LoVo (cell line): ENCODE measurements at places on chromosomes 16 and 17.

GRCh38 chr17:49834118-49834743 lies 13.6 kb downstream of the TAC4 start:
- DNase-seq, result no peak

DNA sequence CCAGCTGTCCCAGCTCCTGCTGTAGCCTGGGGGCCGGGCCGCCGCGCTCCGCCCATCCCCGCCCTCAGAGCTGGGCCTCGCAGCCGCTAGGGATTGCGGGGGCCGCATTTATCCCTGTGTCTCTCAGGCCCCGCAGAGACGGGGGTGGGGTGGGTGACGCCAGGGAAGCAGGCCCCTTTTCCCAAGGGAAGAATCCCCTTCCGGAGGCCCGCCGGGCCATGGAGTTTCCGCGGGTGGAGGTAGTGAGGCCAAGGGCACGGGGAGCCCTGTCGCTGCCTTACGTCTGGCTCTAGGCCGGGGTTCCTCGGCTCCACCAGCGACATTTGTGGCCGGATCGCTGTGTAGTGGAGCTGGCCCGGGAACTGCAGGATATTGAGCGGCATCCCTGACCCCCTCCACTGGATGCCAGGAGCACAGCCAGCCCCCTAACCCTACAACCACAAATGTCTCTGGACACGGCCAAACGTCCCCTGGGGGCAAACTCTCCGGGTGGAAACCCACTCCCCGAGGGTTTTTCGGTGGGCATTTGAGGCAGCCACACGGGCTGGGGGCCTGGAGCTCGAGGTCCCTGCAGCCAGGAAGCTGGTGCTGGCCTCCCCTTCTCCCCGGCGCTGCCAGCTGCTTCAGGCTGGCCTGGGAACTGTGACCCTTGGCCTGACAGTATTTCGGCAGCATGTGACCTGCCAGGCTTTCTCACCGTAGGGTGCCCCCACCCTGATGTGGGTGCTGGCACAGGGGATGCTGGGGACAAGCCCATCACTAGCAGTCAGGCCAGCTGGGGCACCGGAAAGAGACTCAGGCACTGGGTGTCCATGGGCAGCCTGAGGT lies 12.0 kb upstream of the CD300A start:
- DNase-seq, result no peak

GRCh38 chr17:63880706-63881105 lies 1.0 kb downstream of the GH2 start:
- no peak for DNase-seq

DNA sequence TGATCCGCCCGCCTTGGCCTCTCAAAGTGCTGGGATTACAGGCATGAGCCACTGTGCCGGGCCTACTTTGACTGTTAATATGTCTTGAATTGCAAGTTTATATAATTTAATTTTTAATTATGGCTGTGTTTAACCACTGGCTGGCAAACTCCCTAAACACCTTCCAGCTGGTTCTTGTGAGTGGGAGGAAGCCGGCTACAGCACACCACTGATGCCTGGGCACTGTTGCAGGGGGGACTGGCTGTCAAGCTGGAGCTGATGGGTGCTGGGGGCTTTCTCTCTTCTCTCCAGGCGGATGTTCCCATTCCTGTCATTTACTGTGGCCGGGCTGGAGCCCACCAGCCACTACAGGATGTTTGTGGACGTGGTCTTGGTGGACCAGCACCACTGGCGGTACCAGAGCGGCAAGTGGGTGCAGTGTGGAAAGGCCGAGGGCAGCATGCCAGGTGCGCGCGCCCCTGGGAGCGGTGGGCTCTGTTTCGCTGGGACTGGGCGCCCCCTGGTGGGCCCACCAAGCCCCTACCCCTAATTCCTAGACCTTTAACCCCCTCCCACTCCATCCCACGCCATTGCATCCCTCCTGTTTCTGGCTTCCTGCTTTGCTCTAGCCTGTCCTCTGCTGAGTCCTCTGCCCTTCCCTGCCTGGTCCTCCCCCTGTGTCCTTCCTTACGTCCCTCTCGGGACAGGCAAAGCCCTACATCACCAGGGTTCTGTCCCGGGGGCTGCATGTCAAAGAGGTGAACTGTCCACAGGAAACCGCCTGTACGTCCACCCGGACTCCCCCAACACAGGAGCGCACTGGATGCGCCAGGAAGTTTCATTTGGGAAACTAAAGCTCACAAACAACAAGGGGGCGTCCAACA lies 9.5 kb downstream of the TBX21 start:
- DNase-seq, result no peak

DNA sequence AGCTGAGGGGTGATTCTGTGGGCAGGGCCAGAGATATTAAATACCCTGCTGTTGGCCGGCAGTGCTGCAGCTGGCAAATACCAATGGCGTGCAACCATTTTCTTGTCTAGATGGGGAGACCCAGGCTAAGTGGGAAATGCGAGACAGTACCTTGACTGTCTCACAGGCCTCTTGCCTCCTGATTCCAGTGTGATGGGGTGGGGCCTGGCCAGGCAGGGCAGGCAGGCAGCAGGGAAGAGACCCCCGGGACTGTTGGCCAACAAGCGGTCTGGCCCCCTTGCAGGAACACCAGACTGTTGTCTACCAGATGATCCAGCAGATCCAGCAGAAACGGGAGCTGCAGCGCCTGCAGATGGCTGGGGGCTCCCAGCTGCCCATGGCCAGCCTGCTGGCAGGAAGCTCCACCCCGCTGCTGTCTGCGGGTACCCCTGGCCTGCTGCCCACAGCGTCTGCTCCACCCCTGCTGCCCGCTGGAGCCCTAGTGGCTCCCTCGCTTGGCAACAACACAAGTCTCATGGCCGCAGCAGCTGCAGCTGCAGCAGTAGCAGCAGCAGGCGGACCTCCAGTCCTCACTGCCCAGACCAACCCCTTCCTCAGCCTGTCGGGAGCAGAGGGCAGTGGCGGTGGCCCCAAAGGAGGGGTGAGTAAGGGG lies 5.7 kb upstream of the CISD3 start:
- DNase-seq, result no peak

DNA sequence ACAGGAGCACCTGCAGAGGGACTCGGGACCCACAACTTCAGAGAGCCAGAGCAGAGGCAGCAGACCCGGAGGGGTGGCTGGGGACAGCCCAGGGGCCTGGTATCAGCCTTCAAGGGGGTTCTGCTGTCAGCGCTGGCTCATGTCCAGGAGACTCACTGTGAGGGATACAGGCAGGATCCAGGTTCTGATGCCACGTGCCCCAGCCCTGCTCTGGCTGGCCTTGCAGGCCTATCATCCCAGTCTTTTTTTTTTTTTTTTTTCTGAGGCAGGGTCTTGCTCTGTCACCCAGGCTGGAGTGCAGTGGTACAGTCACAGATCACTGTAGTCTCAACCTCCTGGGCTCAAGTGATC lies 9.0 kb upstream of the MTSS2 start:
- no peak for DNase-seq

DNA sequence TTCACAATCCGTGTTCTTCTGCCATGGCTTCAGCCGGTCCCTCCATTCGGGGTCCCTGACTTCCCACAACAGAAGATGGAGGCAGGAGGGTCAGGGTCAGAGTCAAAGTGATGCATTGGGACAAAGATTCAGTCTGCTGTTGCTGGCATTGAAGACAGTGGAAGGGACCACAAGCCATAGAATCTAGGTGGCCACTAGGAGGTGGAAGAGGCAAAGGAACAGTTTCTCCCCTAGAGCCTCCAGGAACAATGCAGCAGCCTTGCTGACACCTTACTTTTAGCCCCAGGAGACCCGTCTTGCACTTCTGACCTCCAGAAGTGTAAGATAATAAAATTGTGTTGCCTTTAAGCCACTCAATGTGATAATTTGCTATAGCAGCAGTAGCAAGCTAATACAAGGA lies 55.9 kb downstream of the MFSD11 start:
- DNase-seq, result peak; percentile 8

DNA sequence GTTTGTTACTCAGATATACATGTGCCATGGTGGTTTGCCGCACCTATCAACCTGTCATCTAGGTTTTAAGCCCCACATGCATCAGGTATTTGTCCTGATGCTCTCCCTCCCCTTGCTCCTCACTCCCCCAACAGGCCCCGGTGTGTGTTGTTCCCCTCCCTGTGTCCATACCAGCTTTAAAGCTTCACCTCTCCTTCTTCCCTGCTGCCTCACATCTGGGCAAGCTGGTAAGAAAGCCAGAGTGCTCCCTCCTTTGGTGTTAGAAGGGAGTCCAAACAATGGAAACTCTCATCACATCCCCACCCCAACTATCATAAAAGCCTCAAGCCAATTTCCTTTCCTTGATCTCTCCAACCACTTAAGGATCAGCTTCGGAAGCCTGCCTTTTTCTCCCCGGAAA lies 1115.6 kb upstream of the GOT2 start:
- DNase-seq, result no peak

DNA sequence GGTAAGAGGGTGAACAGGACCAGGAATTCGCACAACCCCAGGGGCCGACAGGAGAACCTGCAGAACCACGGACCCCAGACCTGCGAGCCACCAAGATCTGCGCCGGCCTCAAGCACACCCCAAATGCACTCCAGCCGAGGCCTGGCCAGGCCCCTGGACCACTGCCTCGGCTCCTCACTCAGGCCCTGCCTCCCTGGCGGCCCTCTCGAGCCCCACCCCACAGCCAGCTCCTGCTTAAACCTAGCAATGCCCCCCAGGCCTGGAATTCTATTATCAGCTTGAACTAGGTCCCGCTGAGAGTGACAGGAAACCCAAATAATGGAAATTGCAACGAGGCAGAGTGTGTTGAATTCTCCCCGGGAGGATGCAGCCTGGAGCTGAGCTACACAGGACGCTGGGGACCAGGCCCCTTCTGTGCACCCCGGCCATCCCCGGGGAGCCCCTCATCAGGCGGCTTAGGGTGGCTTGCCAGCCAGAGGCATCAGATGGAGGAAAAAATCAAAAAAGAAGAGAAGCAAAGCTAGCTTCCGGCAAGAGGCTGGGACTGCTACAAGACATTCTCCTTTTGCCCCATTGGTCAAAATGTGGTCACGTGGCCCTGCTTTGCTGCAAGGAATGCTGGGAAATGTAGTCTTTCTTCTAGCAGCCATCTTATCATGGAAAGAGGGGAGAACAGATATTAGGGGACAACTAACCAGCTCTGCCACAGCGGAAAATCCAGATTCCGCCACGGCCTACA lies 2.4 kb upstream of the ENPP7 start:
- peak; percentile 74 for DNase-seq

DNA sequence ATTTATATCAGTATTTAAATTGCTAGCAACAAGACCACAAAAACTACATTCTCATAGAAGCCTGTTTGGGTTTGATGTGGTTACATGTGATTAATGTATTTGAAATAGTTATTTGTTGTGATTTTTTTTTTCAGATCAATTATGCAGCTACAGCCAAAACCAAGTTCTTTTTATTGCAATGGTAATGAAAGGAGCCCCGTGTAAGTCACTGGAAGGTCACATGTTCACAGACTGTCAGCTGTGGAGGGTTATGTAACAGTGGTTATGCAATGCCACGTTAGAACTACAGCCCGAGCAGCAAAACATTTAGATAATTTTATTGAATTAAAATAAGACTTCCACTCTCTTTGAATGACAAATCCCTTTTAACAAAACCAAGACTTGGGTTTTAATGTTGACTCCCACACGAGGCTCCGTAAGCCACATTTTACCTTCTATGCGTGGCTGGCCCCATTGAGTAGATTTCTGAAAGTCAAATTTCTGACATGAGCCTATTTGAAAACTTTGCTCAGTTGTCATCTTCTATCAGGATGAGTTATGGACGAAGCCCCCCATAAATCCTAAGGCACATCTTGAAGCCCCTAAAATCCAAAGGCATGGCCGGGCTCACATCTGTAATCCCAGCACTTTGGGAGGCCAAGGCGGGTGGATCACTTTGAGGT lies 41.8 kb upstream of the SEC14L1 start:
- DNase-seq, result no peak
